ENCODE measurements at places on chromosomes 2 and 18. TPM values are rescaled to one million over a fixed set of nuclear protein-coding genes. Genes with fewer than 3 reads are reported as not detected.
A peak's percentile ranks its signal among the peaks of the same experiment; 100 is the strongest.

DNA sequence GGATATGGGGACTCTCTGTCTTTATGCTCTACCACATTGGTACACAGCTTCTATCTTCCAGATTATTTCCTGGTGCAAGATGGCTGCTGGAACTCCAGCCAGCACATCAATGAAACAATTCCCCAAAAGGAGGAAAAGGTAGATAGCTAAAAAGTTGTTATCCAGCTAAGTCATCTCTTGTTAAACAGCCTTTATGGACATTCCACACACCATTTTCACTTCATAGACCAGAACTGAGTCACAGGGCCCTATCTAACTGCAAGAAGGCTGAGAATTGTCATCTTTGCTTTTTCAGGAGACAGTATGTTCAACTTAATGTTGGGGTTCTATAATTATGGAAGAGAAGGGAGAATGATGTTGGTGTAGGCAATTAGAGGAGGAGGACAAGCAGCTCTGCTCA is 133.3 kb upstream of the NOSTRIN start:
- no peak for DNase-seq

GRCh38 chr2:128812183-128812940 is 493.7 kb upstream of the HS6ST1 start:
- DNase-seq: no peak

GRCh38 chr18:9437021-9437437 is 38.3 kb upstream of the RALBP1 start:
- no peak for DNase-seq

DNA sequence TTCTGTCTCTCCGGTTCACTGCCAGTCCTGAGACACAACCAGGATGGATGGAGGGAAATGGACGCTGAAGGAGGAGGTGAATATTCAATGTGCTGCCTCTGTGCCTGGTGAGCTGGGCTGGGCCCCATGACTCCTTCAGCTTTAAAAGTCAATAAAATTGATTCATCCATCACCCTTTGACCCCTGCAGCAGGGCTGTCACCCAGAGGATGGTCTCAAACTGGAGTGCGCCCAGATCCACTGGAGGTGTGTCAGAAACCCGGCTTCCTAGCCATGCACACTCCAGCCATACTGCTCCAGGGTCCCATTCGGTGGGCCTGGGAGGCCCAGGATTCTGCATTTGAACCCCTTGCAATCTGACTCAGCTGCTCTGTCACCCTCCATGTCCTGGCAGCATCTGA is 94.1 kb upstream of the BOD1L2 start:
- DNase-seq: peak; percentile 54

- DNase-seq: no peak
Measured at GRCh38 chr18:79819968-79820351, 22.2 kb downstream of the KCNG2 start.

GRCh38 chr2:64400733-64401528 is 53.0 kb upstream of the LGALSL start:
- no peak for DNase-seq

GRCh38 chr2:4214444-4215205 is 511.2 kb downstream of the DCDC2C start:
- no peak for DNase-seq

- no peak for DNase-seq
Measured at GRCh38 chr18:4035521-4035920, 419.6 kb downstream of the DLGAP1 start.

GRCh38 chr2:28071221-28071620 is 180.7 kb downstream of the BABAM2 start:
- no peak for DNase-seq

DNA sequence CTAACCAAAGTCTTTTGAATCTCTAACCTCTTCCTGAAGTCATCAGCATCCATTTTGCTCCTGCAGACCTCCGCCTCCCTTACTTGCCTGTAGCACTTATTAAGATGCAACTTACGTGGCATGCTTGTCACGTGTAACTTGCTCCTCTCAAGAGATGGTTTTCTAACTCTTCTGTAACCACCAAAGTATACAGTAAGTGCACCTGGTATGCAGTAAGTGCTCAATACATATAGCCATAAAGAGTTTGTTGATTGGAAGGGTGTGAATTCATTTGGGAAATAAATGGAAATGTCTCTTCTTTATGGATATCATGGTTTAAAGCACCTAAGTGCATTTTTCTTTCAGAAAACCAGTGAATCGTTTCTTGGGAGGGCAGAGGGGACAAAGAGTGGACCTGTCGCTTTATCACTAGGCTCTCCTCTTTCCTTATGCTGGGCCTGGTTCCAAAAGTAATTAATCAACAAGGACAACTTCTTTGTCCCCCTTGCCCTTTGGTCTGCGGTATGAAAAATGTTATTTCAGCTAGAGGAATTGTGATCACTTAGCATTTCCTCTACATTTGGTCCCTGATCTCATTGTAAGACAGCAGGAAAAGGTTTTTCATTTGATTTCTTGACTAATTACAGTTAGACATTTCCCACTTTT is 370.0 kb upstream of the SPRED2 start:
- no peak for DNase-seq

- DNase-seq: no peak
Measured at GRCh38 chr18:33291539-33291938, 149.0 kb downstream of the CCDC178 start.

GRCh38 chr18:35619464-35619863 is 37.9 kb downstream of the GALNT1 start:
- DNase-seq: no peak

- no peak for DNase-seq
Measured at GRCh38 chr2:118832071-118832790, 15.2 kb downstream of the EN1 start.

DNA sequence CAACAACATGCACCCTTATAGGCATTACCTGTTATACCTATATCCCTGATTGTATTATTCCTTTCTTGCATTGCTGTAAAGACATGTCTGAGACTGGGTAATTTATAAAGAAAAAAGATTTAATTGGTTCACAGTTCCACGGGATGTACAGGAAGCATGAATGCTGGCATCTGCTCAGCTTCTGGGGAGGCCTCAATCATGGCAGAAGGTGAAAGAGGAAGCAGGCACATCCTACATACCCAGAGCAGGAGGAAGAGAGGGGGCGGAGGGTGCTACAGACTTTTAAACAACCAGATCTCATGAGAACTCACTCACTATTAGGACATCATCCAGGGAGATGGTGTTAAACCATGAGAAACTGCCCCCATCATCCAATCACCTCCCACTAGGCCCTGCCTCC is 191.7 kb upstream of the SPHKAP start:
- no peak for DNase-seq

DNA sequence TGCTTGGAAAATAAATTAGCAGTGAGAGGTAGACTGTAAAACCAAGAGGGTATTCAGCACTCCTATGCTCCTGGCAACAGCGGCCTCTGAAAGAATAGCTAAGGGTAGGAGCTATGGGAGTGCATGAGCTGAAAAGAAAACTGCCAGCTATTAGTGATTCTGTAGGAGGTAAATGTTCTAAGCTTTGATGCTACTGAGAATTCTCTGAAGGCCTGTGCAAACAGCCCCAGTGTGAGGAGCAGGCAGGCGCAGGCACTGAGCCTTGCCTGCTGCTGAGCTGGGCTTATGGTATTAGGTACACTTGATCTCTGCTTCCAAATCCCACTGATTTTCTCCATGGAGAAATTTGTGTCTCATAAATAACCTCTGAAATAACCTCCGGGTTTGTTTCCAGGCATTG is 86.7 kb downstream of the NYAP2 start:
- no peak for DNase-seq

GRCh38 chr2:49940626-49941025 is 786.3 kb upstream of the FSHR start:
- no peak for DNase-seq

DNA sequence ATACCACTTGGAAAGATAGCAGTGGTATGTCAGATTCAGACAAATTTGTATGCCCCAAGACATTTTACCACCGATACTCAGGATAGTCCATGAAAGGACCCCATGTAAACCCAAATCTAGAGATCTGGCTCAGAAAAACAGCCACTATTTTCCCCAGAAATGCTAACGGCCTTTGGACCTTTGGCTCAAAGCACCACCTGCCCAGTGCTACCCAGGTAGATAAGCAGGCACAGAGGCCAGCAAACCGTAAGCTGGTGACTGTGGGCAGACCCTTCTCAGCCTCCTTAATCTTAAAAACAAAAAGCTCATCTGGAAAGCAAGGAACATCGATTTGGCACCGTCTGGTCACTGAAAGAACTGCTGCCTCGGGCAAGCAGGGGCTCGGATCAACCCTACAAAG is 61.4 kb upstream of the GREB1L start:
- DNase-seq: no peak

DNA sequence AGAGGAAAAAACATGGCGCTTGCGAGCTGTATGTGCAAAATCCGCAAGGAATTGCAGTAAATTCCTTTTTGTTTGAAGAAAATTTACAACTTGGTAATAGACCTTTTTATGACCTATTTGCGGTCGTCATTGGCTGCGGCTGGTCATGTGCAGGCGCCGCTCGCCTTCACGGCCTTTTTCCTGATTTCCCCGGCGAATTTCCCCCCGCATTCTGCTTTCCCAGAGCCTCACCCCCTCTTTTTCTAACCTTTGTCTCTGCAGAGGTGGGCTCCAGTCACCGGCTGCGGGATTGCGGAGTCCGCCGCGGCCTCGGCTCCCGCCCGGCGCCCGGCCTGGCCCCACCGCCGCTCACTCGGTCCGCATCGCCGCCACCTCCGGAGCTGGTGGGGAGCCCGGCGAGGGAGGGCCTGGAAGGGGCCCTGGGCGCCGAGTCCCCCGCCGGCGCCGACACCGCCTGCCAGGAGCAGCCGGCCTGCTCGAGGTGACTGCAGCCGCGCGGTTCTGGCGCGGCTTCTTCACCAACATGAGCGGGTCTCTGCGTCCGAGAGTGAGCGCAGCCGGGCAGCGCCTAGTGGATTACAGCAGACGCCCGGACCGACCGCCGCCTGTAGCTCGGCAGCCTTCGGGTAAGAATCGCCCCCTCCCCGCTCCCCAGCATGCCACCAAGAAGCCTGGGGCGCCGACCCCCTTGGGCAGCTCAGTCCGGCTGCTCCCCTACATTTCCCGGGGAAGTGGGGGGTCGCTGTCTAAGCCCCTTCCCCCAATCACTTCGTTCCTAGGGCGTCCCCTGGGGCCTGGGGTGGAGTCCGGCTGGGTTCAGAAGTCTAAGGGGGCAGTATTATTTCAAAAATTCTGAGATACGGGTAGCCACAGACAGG is 7.1 kb downstream of the HOXD8 start:
- no peak for DNase-seq

GRCh38 chr2:67389286-67389685 is 7.8 kb upstream of the ETAA1 start:
- DNase-seq: no peak

Gene EDAR
- 2.0 TPM for total RNA-seq

Gene CDCA7
- total RNA-seq: 0.86 TPM

Gene C2orf15
- total RNA-seq: 5.8 TPM

Gene CXCR1
- total RNA-seq: not detected

Gene ZNF521
- 14.6 TPM for total RNA-seq

Gene COL3A1
- 371 TPM for total RNA-seq

Gene ACADL
- total RNA-seq: 3.8 TPM

Gene RTN4
- total RNA-seq: 370 TPM

Gene KCNK3
- 9.1 TPM for total RNA-seq

Gene NAGK
- 104 TPM for total RNA-seq

Gene AGXT
- 1.6 TPM for total RNA-seq

Gene KCNG3
- 0.12 TPM for total RNA-seq

Gene TUBA4B
- not detected for total RNA-seq

All from mucosa of gallbladder (tissue), 1 donor.